Suppressor macrophage (primary cell): ENCODE measurements at places on chromosomes 11 and 22.

DNA sequence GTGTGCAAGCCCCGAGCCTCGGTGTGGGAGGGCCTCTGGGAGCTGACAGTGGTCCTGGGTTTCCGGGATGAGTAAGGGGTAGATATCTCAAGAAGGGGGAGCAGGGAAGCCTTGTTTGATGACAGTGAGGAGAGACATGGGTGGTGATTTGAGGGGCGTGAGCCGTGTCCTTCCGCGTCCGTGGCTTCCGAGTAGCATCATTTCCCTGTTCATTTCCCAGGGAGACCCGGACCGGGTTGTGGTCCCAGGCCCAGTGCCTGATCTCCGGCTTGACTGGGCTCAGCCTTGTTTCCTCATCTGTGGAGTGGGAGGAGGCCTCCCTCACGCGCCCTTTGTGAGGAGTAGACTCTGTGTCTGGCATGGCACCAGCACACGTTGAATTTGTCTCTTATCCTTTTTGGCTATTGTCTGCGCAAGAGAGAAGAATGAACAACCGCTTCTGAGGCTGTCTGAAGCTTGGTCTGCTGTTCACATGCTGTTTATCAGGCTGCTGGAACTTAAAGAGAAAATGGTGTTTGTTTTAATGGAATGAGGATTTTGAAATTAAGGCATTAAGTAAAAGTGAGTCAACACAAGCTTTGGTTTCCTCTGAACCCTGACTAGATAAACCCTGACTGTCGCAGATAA is 348.5 kb downstream of the TBC1D22A start:
- no peak for DNase-seq

DNA sequence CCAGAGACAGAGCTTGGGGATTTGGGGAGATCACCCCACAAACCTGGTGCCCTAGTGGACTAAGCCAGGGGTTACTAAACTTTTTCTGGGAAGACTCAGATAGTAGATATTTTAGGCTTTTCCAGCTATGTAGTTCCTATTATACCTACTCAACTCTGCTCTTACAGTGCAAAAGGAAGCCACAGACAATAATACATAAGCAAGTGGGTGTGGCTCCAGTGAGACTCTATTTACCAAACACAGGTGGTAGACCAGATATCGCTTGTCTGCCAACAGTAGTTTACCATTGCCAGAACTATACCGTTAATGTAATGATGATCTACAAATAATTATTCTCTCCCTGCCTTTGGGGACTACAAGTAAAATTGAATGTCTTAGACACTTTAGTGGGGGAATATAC is 6.9 kb downstream of the LDHC start:
- DNase-seq: no peak

DNA sequence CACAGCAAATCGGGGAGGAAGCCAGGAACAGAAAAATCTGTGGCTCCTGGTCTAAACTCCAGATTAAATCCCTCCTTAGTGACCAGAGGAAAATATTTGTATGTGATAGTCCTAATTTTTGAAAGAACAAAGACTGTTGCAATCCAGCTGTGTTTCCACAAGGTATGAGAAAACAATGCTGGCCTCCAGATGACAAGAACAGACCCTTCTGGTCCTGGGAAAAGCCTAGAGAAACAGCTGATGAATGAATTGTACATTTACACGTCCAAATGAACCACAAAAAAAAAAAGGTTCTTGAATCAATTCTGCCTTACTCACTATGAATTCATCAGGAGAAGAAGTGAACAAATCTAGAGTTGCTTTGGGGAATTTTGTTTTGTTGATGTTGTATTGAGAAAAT is 63.7 kb downstream of the ETS1 start:
- DNase-seq: peak; percentile 25

DNA sequence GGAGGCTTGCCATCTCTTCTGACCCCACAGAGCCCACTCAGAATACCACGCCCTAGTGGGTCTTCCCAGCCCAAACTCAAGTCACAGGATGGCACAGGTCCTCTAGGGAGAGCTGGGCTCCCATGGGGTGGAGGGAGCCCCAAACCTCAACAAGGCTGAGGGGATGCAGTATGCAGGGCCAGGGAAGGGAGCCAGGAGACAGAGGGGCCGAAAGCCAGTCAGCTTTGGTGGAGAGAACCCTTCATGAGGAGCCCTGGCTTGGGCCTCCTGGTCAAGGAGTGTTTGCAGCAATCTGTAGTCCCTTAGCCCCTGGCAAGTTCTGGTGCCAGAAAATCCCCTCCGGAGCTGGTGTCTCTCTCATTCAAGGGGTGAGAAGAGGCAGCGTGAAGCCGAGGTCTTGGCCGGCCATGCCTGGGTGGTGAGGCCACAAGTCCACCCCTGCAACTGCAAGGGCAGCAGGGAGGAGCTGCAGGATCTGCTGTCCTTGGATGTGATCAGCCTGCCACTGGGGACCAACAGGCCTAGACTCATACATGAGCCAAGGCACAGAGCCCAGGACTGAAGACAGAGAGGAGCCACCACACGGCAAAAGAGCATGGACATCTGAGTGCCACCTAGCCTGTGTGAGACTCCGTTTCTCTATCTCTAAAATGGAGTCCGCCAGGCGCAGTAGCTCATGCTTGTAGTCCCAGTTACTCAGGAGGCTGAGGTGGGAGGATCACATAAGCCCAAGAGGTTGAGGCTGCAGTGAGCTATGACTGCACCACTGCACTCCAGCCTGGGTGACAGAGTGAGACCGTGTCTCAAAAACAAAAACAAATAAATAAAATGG is 24.1 kb downstream of the NEAT1 start:
- DNase-seq: peak; percentile 68

DNA sequence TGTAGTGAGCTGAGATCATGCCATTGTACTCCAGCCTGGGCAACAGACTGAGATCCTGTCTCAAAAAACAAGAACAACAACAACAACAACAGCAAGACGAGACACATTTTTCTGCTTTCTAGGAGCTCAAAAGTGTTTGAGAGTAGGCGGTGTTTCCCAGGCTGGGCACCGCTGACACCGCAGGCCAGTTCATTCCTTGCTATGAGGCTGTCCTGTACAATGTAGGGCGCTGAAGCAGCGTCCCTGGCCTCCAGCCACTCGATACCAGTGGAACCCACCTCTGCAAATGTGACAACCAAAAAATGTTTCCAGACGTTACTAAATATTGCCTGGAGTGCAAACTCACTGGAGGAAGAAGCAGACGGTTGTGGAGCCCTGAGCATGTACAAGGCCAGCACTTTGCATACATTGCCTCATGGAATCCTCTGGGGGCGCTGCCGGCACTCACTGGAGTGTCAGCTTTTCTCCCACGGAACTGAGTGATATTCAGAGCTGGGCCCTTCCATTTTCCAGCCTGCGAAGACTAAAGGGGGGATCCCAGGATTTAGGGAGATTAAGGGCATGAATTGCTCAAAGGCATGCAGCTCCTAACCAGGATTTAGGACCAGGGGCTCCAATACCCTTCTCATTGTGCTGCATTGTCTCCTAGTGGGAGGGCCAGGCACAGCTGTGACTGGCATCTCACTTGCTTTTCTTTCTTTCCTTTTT is 5.8 kb upstream of the MIEF1 start:
- DNase-seq: peak; percentile 82

GRCh38 chr11:70505761-70506657 is 107.7 kb downstream of the CTTN start:
- no peak for DNase-seq

DNA sequence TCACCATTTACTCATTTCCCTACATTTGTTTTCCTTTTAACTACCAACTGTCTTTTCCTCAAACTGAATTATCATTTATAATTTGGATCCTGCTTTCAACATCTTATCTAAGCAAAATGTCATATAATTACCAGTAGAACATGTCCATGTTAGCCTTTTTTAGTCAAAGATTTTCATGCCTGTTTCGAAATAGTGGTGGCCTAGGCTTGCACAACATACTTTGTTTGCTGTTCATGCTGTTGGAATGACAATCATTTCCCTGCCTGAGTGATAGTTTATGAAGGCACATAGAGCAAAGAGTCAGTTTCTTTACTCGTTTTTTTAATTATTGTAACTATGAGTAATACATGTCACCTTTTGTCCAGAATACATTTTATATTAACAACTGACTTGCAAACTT is 144.3 kb upstream of the ANO3 start:
- no peak for DNase-seq

GRCh38 chr22:19937616-19938473 is 3.7 kb upstream of the COMT start:
- DNase-seq: no peak

DNA sequence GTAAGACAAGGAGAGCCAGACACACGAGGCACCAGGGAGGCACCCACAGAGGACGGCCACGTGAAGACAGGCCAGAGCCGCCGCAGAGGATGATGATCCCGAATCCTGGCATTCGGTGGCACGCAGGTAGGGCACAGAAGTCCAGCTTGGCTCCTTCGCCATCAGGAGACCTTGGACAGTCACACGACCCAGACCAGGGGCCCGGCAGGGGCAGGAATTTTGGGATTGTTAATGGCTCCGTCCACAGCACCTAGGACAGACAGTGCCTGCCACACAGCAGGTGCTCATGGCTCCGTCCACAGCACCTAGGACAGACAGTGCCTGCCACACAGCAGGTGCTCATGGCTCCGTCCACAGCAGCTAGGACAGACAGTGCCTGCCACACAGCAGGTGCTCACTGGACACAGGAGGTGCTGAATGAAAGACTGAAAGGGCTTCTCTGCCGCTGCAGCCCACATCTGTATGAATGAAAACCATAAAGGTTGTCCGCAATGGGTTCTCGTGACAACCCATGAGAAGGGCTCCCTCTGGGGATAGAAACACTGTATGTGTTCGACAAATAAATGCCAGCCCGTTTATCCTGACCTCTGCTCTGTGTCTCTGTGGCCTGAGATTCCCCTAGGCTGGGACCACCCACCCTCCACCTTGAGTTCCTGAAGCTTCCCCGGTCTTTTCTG is 341.6 kb downstream of the CTTN start:
- DNase-seq: no peak

GRCh38 chr11:31804312-31805036 is 6.6 kb downstream of the PAX6 start:
- DNase-seq: no peak

DNA sequence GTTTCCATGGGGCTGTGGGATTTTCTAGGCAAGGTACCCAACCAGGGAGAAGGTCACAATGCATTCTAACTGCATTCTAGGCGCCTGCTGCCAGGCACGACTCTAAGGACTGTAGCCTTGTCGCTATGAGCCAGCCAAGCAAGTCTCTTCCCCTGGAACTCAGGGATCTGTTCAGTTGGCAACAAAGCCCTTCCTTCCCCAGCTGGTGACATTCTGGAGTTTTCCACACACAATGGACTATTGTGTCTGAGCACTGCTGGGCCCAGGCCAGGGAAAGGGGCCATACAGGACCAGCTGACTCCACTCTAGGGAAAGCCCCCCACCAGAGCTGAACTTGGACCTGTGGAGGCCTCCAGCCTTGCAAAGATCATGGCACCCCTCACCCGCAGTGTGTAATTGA is 116.8 kb downstream of the RRAS2 start:
- no peak for DNase-seq

DNA sequence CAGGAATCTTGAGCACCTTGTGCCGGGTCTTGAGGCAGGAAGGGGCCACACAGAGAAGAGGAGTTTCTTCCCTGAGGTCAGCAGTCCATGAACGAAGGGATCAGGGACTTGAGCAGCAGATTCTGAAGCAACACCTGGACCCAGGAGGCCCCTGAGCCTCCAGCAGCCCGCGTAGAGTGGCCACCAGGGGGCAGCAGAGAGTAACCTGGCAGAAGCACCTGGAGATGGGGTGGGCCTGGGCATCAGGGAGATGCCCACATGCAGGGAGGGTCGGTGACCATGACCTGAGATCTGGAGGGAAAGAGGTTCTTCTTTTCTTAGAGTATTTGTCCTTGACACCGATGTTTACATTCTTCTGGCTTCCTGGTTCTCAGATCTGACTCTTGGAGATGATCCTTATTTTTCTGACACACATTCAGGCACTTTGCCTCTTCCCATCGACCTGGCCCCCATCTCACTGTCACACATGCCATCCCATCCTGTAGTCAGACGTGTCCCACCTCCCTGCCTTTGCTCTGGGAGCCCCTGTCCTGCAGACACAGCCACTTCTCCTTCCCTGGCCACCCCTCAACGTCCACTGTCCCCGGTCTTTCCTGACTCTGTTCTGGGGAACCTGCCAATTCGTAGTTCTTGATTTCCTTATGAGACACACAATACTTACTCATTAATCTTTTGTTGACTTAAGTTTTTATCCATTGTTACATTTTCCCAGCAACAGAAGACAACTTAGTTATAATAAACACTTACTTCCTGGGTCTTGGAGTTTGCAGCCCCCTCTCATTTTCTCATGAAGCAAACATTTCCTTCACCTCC is 66.5 kb downstream of the GGTLC2 start:
- DNase-seq: peak; percentile 50

GRCh38 chr11:128942817-128943427 is at the start of gene TP53AIP1:
TP53AIP1 (minus strand) TSS chr11:128942871; CDS start chr11:128937818, 5,053 bp downstream.
- DNase-seq: no peak

GRCh38 chr11:8086001-8086479 is 5.0 kb downstream of the TUB start:
- DNase-seq: no peak

DNA sequence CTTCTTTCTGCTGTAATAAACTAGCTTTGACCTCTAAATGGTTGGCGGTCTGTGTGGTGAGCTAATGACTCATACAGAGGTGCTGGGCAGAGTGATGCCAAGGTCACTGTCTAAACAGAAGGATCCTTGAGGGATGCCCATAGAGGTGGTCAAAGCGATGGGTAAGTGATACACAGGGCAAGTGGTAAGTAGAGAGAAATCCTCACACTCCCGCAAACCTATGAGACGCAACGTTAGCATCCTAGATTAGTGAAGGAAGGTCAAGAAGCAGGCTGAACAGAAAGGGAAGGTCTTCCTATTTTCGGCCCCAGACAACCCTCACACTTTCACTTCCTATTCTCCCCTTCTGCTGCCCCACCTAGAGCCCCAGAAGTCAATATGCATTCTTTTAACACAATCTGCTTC is 65.6 kb upstream of the SESN3 start:
- DNase-seq: peak; percentile 43

- peak; percentile 61 for DNase-seq
Observed at GRCh38 chr11:66268952-66269905, 790 bp downstream of the RAB1B start.

GRCh38 chr11:69241844-69242243 is 52.1 kb upstream of the MYEOV start:
- no peak for DNase-seq

DNA sequence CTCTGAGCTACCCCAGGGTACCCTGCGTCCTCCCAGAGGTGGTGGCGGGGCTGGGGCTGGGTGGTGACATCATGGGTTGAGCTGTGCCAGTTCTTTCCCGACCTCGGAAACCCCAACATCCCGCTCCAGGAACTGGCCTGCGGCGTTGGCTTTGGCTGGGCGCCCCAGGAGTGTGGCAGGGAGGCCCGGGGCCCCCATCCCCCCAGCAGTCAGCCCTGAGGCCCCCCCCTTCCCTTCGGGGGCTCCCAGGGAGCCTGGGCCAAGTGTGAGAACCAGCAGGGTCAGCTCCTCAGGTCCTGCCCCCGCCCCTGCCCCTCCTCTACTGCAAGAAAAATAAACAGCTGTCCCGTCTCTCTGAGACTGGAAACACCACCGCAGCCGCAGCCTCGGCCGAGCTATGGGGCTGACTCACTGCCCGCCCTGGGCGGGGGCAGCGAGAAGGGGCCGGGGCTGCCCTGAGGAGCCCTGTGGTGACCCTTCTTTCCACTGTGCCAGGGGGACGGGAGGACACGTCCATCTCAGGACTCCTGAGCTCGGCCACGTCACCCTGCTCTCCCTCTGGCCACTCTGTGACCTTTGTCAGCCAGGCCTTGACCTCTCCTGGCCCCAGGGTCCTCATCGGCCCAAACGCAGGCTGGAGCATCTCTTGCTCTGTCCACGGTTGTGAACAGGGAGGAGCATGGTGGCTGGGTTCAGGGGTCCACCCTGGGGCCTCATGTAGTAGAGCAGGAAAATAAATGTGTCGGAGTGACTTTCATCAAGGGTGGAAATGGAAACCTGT is 73.4 kb downstream of the WNT7B start:
- no peak for DNase-seq
